Effector memory CD8-positive, alpha-beta T cell (primary cell): ENCODE measurements at places on chromosomes 5 and 9.
A peak's percentile ranks its signal among the peaks of the same experiment; 100 is the strongest.

DNA sequence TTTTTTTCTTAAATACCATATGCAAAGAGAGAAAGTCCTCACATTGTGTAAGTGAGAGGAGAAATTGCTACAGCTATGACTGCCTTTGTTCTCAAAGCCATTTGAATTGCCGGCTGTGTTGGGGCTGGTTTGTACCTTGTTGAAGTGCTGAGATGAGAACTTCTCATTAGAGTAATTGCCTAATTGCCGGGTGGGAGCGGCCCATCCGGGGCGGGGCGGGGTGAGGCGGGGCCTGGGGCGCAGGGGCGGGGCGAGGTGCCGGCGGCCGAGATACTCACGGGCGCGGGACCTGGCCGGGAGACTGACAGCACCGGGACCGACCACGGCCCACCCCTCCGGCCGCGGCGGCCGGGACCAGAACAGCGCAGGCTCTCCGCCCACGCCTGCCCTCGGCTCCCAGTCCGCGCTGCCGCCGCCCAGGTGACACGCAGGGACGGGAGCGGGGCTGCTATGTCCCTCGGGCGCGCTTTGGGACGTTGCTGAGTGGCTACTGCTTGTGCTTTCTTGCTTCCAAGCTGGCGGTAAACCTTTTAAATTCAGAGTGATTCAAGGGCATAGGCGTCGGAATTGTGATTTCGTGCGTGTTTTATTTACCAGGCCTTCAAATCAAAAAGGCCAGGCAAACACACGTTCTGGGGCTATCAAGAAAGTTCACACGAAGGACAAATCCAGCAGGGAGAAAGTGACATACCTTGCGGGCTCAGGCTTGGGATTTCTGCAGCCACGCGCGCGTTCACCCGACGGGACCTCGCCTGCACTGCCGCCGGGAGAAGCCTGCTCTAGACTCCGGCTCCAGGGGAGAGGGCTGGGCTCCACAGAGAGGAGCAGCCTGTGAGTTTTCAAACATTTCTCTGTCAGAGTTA lies 269.1 kb downstream of the FANCC start:
- DNase-seq: peak; percentile 27

DNA sequence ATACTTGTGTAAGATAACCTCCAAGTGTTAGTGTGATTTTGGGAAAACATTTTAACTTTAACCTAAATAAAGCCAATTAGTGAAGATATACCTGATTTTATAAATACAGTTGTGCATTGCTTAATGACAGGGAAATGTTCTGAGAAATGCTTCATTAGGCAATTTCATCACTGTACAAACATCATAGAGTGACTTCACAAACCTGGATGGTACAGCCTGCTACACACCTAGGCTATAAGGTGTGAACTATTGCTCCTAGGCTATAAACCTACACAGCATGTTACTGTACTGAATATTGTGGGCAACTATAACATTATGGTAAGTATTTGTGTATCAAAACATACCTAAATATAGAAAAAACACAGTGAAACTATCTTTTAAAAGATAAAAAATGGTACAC lies 166.8 kb upstream of the TARS1 start:
- DNase-seq: no peak

- DNase-seq: no peak
Measured at GRCh38 chr9:28707616-28708015, 1134.3 kb upstream of the C9orf72 start.

DNA sequence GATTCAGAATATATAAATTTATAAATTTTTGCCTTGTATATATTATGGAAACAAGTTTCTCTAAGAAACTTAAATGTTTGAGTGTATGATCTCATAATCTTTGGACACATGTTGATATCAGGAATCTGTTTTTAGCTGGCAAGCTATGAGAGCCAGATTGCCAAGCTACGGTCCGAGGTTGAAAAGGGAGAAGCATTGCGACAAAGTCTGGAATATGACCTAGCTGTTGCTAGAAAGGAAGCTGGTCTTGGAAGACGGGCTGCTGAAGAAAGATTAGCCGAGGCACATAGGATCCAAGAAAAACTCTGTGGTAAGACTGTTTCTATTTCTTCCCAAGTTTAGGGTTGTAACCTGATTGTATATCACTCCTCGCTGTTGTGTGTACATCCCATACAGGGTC lies 25.9 kb downstream of the CCDC171 start:
- DNase-seq: no peak

GRCh38 chr9:132575811-132576210 lies 6.6 kb upstream of the BARHL1 start:
- DNase-seq: no peak
